ENCODE measurements at places on chromosomes 5 and 9. TPM values are rescaled to one million over a fixed set of nuclear protein-coding genes. Genes with fewer than 3 reads are reported as not detected.
A peak's percentile ranks its signal among the peaks of the same experiment; 100 is the strongest.

DNA sequence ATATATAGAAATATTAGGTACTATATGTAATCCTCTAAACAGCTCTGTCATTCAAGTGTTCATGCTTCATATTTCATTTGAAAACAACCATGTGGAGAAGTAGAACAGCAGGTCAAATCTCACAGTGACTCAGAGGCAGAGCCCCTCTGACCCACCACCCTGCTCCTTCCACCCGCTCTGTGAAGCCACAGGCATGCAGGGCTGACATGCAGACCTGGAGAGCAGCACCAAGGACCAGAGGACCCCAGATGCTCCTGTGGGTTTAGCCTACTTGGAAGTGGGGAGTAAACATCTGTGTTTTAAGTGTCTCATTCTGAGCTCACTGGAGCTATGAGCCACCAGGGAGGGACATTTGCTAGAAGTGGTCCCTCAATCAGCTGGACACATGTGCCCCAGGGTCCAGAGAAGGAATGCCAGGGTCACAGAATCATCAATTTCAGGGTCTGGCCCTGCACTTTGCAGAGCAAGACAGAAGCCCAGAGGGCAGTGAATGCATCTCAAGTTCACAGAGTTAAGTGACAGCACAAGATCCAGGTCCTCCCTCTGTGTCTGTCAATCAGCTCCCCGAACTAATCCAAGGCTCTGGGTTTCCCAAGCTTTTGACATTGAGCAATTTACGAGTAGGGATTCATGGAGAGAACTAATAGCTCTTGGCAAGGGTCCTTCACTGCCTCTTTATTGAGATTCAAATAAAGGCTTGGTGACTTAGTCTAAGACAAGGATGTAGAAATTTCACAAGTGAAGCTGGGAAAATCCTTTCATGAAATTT lies 441.1 kb downstream of the SEMA5A start:
- peak; percentile 25 for ATAC-seq

GRCh38 chr9:76896035-76896434 lies 9.9 kb downstream of the PRUNE2 start:
- ATAC-seq, result no peak

- ATAC-seq, result no peak
These were observed 20.4 kb upstream of the ZBTB43 start for GRCh38 chr9:126784401-126784800.

DNA sequence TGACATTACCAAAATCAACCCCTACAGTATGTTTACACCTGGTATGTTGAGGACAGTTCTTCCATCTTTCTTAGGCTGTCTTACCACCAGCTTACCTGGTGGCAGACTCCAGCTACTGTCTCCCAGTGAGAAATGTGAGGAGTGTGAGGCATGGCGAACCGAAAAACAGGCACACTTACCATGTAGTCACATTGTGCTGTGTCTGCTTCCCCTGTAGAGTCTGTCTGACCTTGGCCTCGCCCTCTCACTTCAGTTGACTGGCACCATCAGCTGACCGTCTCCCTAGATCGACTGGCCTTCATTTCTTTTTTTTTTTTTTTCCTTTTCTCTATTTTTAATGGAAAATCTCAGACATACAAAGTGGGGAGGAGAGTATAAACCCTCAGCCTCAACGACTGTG lies 4.9 kb downstream of the ACO1 start:
- no peak for ATAC-seq

DNA sequence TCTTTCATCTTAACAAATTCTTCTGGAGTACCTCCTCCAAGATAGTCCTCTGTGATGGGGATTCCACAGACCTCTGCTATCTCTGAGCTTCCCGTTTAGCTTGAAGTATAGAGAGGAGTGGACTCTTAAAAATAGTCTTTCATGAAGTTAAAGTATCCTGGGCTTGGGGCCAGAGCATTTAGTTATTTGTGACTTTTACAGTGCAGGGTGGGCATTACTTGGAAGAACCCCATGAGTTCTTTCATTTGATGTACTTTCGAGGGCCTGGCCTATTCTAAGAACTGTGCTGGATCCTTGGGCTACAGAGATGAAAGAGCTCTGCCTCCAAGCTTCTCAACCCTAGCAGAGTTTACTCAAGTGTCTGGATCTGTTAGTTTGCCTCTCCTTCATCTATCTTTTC lies 131.5 kb downstream of the ZSWIM6 start:
- no peak for ATAC-seq

GRCh38 chr9:68931821-68932220 lies 82.1 kb downstream of the PRKACG start:
- ATAC-seq, result no peak

DNA sequence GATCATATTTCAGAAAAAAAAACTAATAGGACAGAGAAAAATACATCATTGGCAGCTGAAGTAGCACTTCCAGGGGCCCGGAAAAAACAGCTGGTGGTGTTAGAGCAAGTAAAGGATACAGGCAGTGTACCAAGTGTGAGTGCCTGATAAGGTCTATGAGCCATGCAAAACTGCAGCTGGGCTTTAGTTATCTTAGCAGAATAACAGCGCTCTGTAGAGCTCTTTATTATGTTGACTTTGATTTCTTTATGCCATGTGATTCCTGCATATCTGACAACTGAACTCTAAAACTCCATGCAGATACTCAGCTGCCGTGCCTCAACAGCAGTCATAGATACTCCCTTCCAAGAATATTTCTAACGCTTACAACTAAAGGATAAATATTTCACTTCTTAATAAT lies 119.5 kb downstream of the CAAP1 start:
- ATAC-seq, result no peak

DNA sequence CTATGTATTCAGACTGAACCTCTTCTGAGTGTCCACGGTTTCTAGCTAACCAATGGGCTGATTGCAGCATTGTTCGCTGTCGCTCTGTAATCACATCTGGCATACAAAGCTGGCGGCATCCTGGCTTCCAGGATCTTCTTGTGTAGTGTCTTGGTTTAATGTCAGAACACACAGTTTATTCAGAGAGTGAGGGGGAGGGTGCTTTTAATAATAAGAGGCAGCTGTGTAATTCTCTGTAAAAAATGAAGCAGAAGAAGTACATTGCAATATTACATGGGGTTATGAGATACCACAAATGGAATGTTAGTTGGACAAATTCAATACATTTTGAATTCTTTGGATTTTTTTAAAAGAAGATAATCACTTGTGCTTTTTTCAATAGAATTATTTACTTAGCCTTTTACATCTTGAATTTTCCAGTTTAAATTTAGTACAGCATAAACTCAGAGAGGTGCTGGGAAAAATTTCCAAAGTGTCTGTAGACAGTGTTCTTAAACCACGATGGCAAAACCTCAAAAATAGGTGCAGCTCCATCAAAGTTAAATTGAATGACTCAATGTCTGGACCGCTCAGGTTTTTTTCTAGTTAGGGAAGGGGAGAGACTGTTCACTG lies 206.0 kb downstream of the PCSK1 start:
- ATAC-seq, result peak; percentile 86

DNA sequence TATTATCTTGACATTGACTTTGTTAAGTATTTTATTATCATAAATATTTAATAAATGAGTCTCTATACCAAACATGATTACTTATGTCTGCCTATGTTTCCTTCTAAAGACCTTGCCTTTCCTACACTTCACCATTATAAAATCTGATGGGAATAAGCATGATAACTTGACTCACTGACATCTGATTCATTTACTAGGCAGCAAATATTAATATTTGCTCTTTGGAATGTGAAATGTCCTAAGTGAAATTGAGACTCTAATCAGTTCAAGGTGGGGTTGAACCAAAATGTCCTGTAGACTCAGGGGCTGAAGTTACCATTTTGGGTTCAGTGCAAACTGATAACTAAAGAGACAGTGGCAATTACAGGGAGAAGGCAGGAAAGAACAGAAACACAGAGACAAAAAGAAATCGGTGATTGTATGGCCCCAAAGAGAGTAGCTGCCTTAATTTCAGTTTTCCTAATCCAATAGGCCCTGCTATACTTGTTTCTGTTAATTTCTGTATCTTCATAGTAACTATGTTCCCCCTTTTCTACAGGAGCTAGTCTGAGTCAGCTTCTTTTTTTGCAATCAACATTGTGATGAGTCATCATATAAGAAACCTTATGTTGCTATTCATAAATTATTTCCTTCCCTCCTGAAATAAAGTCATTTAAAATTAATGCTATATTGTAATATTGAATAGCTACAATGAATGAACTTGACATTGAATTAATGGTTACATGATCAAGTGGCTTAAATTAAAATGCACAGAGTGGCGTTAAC lies 296.8 kb downstream of the PDE4D start:
- no peak for ATAC-seq

DNA sequence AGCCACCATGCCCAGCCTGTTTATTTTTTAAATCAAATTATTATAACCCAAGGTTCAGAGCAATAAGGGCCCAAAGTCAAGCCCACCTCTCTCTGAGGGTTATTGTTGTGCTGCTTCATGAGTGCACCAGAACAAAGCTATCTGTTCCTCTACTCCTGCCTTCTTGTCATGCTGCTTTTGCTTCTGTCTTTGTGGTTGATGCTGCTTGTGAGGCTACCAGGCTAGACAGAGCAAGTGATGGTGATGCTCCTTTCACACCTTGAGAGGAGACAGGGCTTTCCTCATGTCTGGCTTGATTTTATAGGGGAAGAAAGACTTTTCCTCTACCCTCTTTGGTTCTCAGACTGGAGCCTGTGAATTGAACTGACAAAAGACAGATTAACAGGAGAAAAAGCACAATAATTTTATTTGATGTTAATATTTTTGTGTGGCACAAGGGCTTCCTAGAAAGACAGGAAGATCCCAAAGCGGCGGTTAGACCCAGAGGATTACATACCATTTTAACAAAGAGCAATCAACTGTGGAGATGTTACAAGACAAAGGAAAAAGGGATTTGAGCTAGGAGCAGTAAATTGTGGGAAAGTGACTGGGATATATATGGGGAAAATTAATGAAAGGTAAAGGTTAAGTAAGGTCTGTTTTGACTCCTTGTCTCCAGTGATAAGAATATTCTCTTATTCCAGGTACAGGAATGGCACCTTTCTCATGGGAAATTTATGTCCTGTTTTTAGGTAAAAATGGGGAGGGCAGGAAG lies 4.4 kb upstream of the CD180 start:
- ATAC-seq, result no peak

- ATAC-seq, result no peak
These were observed 49.0 kb upstream of the TNPO1 start for GRCh38 chr5:72767289-72768010.

- ATAC-seq, result no peak
These were observed 1.9 kb downstream of the STOM start for GRCh38 chr9:121368138-121368522.

GRCh38 chr9:13151489-13151888 lies 128.0 kb downstream of the MPDZ start:
- no peak for ATAC-seq

GRCh38 chr5:178182158-178182876 lies 4.9 kb downstream of the GMCL2 start:
- no peak for ATAC-seq

- ATAC-seq, result peak; percentile 44
These were observed 15.9 kb upstream of the SYNPO start for GRCh38 chr5:150624334-150625163.

DNA sequence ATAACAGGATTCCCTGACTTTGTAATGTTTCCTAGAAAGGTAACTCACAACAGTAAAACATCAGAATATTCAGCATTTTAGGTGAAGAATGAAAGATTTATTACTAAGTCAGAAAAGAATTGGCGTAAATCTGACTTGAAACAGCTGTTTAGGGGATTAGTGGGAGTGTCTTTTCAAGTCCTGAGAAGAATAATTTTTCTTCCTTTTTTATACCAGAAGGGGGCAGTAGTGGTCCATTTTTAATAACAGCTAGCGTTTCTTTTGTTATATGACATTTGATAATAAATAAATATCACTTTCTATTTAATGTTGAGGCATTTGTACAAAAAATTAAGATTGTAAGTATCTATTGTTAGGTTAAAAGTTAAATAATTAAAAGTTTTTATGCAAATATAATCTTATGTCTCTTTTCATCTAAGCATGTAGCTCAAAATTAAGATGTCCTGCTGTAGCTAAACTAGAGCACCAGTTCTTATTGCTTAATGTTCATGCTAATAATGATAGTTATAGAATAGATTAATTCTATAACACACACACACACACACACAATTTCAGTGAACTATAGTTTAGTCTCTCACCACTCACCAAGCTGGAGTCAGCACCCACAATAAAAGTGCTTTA lies 258.7 kb upstream of the ARRDC3 start:
- no peak for ATAC-seq

- ATAC-seq, result no peak
These were observed 48.7 kb downstream of the RICTOR start for GRCh38 chr5:39025456-39025855.

GRCh38 chr5:31738199-31738598 lies 99.3 kb downstream of the PDZD2 start:
- no peak for ATAC-seq

DNA sequence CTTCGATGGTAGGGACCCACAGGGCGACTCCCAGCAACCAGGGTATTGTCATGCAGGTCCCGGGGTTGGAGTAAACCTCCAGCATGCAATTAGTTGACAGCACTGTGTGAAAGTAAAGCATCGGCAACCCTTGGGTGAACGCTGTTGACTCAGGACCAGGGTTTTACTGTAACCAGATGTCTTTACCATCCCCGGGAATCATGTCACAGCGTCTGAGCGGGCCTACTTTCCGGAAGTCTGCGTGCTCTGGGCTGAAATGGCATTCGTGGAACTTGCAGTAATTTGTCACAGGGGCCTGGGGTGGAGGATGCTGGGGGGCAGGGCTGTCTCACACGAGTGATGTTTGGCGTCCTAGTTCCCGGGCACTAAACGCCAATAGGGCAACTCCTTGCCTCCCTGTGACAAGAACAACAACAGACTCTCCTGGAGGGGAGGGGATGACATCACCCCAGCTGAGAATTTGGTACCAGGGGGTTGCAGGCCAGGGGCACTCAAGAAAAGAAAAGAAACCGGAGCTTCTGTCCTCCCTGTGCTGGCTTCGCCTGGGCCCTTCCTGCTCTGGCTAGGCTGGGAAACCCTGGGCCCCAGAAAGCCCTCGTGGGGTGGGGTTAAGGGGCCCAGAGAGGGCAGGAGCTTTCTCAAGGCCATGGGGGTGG lies 10.1 kb upstream of the UBAC1 start:
- ATAC-seq, result no peak

DNA sequence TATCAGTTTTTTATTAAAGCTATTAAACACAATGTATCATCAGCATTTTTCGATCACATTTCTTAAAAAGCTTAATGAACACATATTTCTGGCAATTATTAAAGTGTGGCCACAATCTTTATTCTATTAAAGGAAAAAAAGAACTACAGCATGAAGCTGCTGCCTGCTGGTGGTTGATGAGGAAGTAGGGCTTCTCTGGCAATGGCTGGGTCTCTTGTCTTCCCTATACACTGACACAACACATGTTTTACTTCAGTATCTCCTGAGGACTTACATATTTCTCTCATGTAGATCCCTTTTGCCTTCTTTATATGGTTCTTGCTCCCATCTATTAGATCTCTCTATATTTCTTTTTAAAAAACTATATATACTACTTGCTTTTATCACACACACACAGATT lies 590.7 kb downstream of the RAB3C start:
- no peak for ATAC-seq

FAM78A gene
- 3.1 TPM for total RNA-seq

PRSS3 gene
- 2.2 TPM for total RNA-seq

EHMT1 gene
- 79.7 TPM for total RNA-seq

CDC20B gene
- total RNA-seq, result not detected

ROR2 gene
- 61.0 TPM for total RNA-seq

PHF2 gene
- total RNA-seq, result 51.2 TPM

PARP8 gene
- 3.9 TPM for total RNA-seq

CNTNAP3 gene
- 59.8 TPM for total RNA-seq

LCN1 gene
- total RNA-seq, result not detected

ZFP2 gene
- 12.8 TPM for total RNA-seq

HSPA5 gene
- total RNA-seq, result 77.5 TPM
